ENCODE measurements at places on chromosomes 12 and 14.

DNA sequence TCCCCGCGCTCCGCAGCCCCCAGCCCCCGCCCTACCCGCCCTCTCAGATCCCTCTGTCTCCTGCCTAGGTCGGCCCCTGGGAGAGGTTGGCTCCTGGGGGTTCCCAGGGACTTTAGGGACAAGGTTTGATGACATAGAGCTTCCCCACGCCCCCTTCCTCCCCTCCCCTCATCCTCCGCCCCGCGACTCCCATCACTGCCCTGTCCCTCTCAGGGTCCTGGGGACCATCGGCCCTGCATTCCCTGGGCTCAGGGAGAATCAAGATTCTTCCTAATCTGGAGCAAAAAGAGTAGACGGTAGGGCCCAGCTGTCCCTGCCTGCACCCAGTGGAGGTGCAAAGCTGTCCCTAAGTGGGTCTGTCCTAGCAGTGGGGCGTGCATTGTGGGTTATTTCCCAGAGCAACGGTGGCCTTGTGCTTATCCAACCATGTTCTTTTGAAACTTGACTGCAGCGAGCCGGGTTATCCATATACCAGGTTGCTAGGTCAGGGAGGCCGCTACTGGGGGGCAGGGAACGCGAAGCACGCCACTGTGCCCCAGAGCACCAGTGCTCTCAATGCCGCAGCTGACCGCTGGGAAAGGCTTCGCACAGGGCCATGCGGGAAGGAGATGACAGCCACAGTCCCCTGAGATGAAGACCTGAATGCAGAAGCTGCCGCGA, 124.4 kb upstream of the PRMT8 start:
- no peak for DNase-seq

DNA sequence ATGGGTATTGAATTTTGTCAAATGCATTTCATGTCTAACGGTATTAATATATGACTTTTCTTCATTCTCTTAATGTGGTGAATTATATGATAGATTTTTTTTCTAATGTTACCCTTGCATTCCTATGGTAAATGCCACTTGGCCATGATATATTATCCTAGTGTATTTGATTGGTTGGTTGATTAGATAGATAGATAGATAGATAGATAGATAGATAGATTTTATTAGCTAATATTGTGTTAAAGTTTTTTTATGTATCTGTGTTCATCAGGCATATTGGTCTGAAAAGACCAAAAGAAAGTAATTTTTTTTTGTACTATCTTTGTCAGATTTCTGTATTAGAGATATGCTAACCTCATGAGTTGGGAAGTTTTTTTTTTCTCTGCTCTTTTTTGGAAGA, 124.6 kb downstream of the TGFB3 start:
- no peak for DNase-seq

DNA sequence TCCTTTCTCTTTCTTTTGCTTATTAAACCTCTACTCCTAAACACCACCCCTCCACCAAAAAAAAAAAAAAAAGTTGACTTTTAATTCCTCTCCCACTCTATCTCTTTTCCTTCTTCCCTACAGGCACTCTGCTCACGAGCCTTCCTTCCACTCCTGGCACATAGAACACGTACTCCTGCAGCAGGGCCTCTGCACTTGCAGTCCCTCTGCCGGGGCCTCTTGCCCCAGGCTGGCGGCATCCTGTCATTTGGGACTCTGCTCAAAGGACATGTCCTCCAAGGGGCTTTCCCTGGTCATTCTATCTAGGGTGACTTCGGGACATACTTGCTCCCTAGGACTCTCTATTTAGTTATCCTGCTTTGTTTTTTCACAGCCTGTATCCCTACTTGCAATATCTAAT, 7.7 kb downstream of the FOS start:
- DNase-seq: no peak

DNA sequence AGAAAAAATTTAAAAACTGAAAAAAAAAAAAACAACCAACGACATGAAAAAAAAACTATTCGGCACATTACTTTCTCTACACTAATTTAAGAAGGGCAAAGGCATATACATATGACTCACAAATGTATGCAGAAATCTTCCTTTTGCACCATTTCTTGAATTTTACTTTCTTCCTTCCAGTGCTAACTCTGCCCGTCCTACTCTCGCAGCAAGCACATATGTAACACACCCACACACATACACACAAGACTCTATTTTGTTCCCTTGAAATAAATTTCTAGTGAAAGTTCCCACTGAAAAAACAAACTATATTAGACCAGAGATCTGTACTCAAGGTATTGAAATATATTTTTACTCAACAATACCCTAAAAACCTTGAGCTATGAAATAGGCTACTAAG, 14.6 kb downstream of the BTG1 start:
- DNase-seq: no peak

DNA sequence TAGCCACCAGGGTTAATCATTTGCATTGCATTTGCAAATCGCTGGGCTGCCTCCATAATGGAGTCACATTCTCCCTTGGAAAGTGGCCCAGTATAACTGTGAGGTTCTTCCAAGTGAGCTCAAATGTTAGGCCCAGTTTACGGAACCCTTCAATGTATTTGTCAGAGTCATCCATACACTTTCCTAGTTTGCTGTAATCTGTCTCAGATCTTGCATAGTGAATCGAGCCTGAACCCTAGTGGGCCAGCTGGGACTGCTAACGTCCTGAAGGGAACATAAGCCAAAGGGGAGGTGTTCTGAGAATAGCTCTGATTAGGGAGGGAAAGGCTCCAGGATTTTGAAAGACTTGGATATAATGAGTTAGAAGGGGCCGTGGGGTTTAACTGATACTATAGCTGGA, 406.3 kb downstream of the SLC6A15 start:
- DNase-seq: no peak

GRCh38 chr12:57755454-57756372, 810 bp downstream of the MARCHF9 start:
- no peak for DNase-seq

DNA sequence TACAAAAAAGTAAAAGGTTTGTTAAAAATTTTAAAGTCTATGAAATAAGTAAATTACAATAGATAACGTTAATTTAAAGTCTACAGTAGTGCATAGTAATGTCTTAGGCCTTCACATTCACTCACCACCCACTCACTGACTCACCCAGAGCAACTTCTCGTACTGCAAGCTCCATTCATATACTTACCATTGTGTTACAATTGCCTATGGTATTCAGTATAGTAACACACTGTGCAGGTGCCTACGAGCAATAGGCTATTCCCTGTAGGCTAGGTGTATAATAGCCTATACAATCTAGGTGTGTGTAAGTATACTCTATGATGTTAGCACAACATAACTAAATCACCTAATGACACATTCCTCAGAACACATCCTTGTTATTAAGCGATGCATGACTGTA, 435.3 kb upstream of the TMTC1 start:
- no peak for DNase-seq

GRCh38 chr14:60189923-60190840, 25.0 kb upstream of the DHRS7 start:
- no peak for DNase-seq

GRCh38 chr14:34614638-34615037, 15.3 kb downstream of the SNX6 start:
- DNase-seq: no peak

GRCh38 chr12:2693980-2694610, 100.7 kb upstream of the FKBP4 start:
- DNase-seq: no peak

DNA sequence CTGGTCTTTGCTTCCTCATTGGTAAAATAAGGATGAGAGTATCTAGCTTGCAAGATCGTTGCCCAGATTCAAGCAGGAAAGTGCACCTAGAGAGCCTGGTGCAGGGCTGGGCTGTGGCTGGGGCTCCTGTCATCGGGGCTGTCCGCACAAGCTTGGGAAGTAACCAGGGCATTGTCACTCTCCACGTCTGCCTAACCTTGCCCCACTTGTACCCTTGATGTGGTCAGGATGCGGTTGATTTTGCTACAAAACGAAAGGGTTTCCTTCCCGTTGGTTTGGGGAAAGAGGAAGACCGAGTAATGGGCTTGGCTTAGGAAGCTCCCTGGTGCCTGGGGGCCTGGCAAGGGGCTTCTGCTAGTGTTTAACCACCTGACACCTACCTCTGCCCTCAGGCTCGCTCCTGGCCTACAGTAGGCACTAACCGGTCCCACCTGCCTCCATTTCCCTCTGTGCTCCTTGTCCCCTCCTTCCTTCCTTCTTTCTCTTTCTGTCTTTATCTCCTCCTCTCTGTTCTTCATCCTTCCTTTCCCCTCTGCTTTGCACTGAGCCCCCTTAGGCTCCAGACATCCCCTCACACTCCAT, 21.8 kb downstream of the MVK start:
- DNase-seq: peak; percentile 5

DNA sequence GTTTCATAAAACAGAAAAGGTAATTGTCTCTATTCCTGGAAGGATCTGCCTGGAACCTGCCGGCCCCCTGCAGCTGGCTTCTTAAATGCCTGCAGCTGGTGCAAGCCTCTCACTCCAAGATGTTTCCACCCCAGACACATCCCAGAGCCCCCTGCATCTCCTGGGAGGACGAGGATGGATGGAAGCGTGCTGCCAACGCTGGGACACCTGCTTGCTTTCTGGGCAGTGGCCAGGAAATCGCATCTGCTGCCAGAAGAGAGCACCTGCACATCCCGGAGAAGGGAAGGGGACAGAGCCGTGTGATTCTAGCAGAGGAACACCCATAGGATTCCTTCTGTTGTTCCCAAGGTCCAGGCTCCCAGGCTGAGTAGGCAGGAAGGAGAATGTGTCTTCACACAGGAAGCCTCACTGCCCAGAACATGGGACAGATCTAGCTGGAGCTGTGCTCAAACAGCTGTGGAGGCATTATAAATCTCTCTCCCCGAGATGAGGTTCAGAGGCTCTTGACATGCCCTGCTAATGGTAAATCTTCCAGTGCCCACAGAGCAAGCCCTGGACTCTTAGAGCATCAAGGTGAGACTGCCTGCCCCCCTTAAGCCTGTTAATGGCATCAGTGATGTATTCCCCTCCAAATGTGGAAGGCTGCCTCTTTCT, 138.8 kb upstream of the MAP1LC3B2 start:
- no peak for DNase-seq

- DNase-seq: no peak
Measured at GRCh38 chr14:67343601-67344230, 15.9 kb downstream of the ATP6V1D start.

GRCh38 chr14:100406505-100407131, 83.5 kb downstream of the SLC25A47 start:
- no peak for DNase-seq

- DNase-seq: no peak
Measured at GRCh38 chr14:55458800-55459515, 18.5 kb upstream of the TBPL2 start.

DNA sequence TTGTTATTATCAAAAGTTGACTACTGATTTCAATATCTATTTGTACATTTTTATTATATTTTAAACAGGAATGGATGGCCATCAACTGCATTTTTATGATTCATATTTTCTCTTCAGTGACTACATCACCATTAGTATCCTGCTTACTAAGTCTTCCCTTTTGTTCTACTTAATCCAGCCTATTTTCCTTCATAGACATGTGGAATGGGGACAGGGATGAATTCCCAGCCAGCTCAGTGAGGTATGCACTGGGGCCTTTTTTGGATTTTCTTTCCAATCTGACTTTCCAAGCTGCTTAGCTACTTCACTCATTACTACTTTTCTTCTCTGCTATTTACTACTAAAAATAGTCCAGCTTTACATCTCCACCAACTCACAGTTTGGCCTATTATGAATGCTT, 38.4 kb downstream of the AKAP6 start:
- no peak for DNase-seq

DNA sequence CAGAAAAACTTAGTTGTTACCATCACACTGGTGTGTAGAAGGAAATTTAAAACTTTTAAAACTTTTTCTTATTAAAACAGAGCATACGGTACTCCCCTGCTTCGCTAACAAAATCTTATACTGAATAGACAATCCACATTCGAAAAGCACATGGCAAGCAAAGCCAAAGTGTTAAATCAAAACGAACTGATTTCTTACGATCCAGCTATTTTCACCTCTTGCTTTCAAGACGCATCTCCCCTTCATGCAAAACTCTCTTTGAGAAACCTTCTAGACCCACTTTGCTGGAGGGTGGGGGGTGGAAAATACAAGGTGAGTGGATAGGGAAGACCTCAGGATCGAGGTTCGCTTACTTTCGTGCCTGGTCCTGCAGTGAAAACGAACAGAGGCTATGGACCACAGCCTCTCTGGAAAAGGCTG, 328 bp downstream of the INTS13 start:
- no peak for DNase-seq

DNA sequence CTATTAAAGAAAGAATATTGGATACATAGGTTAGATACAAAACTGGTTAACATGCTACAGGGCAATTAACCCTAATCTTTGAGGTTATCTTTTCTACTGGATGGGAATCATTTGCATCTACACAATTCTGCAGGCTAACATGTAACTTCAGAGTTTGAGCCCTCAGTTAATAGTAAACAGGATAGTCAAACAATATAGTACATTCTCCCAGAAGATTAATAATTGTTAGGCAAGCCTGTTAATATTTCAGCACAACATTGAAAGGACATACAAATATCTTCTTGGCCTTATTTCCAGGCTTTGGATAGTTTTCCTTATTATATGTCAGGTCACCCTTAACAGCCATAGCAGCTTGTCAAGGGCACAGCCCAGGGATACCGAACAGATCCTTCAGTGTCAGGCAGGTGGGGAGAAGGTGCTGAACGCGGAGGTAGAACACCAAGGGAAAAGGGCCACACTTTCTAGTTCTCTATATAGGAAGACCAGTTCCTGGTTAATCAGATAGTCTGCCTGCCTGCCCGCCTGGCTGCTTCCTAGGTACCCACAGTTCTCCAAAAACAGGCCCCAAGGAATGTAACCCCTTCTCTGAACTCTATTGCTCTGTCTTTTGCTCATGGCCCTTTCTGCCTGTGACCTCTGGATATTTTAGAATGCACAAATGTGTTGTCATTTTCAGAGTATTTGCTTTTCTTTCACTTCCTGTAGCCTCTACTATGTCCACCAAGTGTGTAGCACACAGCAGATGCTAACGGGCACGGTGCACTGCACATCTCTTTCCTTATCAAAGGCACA, 256.0 kb downstream of the PCNX1 start:
- no peak for DNase-seq

DNA sequence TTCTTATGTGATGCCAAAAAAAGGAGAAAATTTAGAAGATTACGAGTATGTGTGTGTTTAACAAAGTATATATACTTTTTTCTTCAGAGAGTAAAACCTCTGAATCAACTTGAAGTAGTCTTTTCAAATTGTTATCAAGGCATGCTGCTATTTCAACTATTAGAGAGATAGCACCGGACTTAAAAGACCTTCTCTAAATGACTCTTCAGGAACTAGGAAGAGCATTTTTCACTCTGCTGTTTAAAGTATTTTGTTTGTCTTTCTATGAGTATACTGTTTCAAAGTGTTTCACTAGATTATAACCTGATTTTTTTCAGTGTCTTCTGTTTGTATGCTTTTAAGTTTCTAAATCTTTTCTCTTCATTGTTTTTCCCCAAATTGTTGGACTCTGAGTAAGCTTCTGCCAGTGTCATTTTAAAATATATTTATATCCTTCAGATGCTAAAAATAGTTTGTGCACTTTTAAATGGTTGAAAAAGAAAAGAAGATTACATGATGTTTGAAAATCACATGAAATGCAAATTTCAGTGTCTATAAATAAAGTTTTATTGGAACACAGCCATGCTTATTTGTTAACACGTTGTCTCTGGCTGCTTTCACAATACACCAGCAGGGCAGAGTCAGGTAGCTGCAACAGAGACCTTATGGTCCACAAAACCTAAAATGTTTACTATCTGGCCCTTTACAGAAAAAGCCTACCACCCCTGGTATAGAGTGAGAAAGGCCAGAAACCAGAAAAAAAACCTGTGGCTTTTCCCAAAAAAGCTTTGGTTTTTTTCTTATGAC, 21.3 kb downstream of the CRADD start:
- no peak for DNase-seq

Data from stimulated activated CD4-positive, alpha-beta T cell treated with anti-CD3 and anti-CD28 coated beads, Interleukin-12 subunit alpha, Interleukin-12 subunit beta, amount 100 ng/mL, for 24 hours (primary cell).